ENCODE measurements at places on chromosomes 1 and 21. TPM values are rescaled to one million over a fixed set of nuclear protein-coding genes. Genes with fewer than 3 reads are reported as not detected.

CLDN14 gene
- not detected for total RNA-seq

SLAMF6 gene
- not detected for total RNA-seq

NR5A2 gene
- total RNA-seq, result 8.8 TPM

RGSL1 gene
- total RNA-seq, result not detected

CYP4X1 gene
- total RNA-seq, result 3.6 TPM

CD53 gene
- total RNA-seq, result 0.93 TPM

RPTN gene
- not detected for total RNA-seq

GSTM4 gene
- total RNA-seq, result 12.8 TPM

LCE1B gene
- not detected for total RNA-seq

FCRL5 gene
- 2.8 TPM for total RNA-seq

GRCh38 chr1:6587261-6588005 lies 7.6 kb downstream of the ZBTB48 start:
- DNase-seq, result no peak

- DNase-seq, result peak; percentile 75
Measured at GRCh38 chr1:114024049-114024448, 44.8 kb downstream of the OLFML3 start.

DNA sequence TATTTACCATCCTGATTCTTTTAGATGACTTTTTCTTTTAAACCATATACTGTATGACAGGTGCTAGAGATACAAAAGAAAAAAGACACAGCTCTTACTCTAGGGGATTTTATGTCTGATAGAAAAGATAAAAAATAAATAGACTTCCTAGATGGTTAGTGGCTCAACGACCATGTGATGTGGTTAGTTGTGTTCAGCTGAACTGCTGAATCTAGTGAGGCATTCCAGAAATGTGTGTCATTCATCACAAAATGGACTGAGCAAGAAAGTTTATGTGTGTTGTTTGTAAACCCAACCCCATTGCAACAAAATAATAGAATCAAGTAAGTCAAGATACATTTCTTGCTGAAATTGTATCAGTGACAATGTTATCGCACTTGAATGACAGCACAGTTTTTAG lies 205.8 kb upstream of the LYPLAL1 start:
- DNase-seq, result no peak

DNA sequence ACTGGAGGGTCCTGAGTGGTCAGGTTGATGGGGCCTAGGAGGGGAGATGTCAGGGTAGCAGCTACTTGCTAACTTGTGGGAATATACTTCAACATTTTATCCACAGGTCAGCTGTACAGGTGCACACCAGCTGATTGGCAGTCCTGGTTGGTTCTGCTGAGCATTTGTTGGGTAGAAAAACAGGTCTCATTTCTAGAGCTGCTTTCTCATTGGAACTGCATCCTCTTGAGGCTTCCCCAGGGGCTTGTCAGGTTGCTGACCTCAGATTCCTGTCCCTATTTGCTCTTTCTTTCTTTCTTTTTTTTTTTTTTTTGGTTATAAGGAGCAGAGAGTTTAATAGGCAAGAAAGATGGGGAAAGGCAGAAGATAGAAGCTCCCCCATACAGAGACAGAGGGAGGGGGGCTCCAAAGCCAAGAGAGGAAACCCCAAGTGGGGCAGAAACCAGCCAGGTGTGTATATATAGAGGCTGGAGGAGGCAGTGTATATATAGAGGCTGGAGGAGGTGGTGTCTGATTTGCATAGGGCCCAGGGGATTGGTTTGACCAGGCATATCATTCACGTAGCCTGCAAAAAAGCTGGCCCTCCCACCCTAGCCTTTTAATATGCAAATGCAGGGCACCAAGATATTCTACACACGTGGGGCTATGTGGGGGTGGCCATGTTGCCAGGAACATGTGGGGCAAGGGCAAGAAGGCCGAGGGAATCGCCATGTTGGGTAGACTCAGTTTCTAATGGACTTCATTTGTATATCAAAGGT lies 57.3 kb upstream of the STUM start:
- DNase-seq, result no peak

DNA sequence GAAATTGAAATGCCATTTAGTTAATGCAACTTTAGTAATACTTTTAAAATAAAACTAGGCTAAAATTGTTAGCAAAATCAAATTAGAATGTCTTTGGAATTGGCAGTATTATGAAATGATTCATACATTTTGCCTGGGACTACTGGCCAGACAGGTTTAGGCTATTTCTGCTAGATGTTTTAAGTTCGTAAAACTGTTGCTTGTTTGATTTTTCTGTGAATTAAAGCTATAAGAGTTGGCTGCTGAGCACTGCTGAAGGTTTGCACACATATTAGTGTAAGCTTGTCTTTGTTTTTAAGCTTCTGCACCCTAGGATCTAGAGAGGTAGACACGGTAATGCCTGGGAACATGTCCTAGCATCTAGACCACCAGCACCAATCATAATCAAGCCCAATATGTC lies 1094.6 kb upstream of the ADGRL4 start:
- DNase-seq, result no peak

DNA sequence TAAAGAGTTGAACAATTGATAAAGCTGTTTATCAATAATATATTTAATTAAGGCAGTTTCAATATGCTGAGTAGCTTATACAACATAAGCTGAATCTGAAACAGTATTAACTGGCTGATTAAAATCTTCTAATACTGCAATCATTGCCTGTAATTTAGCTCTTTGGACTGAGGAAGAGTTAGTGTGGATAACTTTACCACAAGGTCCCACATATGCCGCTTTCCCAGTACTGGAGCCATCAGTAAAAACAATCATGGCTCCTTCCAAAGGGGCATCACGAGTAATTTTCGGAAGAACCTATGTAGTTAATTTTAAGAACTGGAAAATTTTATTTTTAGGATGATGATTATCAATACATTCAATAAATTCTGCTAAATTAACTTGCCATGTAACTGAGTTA lies 6.7 kb downstream of the DAP3 start:
- no peak for DNase-seq

- DNase-seq, result no peak
Measured at GRCh38 chr1:64435000-64435399, 34.9 kb upstream of the CACHD1 start.

Measured in GM23338 (cell line).